HT-29 (cell line): ENCODE measurements at places on chromosomes 7 and 10. TPM values are rescaled to one million over a fixed set of nuclear protein-coding genes. Genes with fewer than 3 reads are reported as not detected.

The HOGA1 gene
- 0.26 and 0.36 TPM in 2 replicates for total RNA-seq

DNA sequence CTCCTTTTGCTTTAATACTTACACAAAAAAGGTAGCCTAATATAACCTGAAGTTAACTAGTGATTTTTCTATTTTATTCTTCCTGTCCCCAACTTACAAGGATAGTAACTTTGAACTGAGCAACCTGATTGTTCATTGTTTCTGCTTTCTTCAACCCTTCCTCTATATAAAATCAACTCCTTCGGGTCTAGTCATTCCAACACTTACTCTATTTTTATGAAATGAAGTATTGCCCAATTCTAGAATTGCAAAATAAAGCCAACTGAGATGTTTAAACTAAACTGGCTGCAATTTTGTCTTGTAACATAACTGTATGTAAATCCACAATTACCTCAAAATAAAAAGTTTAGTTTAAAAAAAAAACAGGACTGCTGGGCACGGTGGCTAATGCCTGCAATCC is 20.3 kb upstream of the DNA2 start:
- no peak for DNase-seq

DNA sequence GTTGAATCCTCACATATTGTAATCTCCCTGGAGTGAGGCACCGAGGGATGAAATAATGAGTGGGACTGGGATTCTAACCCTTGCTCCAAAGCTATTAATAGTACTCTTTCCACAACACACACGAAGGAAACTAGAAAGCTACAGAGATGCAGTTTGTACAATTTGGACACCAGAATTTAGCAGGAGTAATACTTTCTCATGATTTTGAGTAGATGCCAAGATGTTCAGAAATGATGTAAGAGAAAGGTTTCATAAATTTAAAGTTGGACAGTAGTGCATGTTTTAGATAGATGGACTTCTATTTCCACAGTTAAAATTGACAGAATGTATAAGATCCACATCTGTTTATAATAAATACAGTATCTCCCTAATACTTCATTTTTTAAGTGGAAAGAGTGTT is 46.5 kb downstream of the PRR15 start:
- DNase-seq: no peak

The PON1 gene
- total RNA-seq: 0.78 and 1.2 TPM in 2 replicates

The KCND2 gene
- not detected in 2 replicates for total RNA-seq

DNA sequence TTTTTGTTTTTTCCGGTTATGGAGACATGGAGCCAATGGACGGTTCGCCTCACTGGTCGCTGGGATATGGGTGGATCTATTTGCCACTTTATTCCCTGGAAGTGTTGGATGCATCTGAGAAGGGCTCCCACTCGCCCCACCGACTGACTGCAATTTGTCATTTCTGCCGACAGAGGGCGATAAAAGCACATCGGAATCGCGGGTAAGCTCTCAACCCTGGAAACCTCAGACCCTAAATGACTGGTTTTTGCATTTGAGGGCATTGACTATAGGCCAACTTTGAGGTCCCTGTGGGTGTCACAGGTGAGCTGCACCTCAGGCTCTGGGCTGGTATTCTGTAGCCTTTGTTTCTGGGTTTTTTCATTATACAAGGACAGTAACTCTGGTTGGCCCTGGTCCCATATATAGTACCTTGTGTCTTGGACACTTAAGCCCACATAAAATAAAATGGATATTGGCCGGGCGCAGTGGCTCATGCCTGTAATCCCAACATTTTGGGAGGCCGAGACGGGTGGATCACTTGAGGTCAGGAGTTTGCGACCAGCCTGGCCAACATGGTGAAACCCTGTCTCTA is 11.9 kb upstream of the OPALIN start:
- DNase-seq: peak; percentile 60

DNA sequence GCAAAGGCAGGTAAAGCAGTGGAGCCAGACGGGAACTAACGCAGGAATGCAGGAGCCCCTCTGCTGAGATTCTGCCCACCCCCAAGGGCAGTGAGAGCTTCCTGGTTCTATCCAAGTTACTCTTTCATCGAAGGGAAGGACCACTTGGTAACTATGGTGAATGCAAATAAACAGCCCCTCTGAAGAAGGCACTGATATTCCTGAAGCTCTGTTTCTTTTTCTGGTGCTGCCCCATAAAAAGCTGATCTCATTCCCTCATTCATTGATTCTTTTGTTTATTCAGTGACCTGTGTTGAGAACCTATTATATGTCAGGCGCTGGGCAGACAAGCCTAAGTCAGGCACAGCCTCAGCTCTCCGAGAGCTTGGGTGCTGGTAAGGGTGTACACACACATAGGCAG is 217.3 kb downstream of the SNX10 start:
- no peak for DNase-seq

DNA sequence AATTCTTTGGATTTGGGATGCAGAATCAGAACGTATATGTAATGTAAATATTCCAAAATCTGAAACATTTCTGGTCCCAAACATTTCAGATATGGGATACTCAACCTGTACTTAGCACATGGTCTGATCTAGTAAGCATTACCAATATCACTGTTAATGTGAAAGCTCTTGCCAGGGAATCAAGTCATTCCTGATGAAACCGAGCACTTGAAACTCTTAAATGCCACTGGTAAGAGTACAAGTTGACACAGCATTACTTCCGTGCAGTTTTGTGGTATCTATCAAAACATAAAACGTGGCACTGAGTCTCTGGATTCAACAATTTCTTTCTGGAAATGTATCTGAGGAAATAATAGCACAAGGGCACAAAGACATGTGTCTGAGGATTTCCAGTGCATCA is 155.7 kb downstream of the RTKN2 start:
- DNase-seq: no peak

DNA sequence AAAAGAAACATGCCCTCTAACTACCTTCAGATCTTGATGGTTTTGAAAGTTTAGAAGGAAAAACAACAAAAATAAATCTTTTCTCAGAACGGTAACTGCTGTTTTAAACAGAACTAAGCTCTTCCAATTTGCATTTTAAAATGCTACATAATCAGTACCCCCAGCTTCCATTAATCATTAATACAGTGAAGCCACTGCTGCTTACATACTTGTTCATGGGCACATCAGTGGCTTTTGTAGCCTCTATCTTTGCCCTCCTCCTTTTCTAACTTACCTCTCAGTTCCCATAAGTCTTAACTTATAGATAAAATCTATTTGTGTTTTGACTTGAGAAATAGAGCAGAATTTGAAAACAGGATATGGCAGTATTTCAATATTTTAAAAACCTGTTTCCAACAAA is 109.1 kb downstream of the POLL start:
- DNase-seq: no peak

DNA sequence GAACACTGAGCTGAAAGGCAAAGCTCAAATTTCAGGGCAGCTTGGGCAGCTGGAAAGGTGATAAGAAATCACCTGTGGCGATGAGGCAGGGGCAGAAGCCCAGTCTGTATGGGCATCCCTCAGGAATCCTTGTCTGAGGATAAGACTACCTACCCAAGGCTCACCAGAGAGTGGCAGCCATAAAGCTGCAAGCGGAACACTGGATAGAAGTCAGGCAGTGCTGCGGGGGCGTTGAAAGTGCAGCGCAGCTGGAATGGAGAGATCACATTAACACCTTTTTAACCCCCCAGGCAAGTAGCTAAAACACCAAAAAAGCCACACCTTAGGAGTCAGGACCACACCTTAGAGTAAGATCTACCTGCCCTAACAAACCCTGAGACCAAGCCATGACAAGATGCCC is 38.2 kb downstream of the ABCB5 start:
- no peak for DNase-seq

The FAM171A1 gene
- total RNA-seq: not detected in 2 replicates
